PC-3 (cell line): ENCODE measurements at places on chromosomes 7 and 10.
A peak's percentile ranks its signal among the peaks of the same experiment; 100 is the strongest.

DNA sequence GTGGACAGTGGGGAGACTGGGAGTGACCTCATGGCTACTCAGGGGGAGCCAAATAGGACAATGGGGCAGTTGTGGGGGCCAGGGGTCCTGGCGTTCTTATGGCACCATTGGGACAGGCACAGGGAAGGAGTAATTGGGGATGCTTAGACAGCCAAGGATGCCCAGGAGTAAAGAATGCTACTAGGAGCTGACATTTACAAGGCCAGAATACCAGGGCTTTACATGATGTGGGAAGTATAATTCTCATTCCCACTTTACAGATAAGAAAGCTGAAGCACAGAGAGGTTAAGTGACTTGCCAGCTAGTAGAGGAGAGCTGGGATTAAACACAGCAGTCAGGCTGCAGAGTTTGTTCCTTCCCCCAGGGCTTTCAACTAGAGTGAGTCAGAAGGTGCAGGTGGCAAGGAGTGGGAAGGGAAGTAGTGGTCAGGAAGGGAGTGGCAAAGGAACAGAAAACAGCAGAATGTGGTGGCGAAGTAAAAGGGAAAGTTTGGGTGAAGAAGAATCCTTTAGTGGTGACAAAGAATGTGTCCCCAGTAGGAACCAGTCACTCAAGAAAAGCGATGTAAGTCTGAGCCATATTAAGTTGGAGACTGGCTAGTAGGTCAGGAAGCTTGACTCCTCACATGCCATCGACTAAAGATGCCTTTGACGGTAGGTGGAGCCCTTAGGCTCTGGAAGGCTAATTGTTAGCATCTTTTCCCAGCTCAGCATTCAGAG lies 32.8 kb downstream of the CPVL start:
- DNase-seq: peak; percentile 89

DNA sequence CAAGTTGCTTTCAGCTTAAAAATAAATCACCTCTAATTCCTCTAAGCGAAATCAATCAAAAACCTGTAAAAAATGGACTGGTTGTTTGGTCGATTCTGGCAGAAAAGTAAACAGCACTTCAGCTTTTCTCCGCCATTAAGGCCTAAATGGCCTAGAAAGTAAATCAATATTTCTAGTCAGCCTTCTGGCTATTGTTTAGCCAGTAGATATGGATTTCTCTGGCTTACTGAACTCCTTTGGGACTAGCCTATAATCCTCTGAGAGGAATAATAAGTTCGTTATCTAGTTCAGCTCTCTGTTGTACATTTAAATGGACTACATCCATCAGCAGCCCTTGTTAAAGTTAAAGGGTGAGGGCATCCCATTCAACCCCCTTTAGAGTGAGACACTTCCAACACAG lies 400.1 kb upstream of the ETV1 start:
- no peak for DNase-seq

- no peak for DNase-seq
Measured at GRCh38 chr7:45543473-45543872, 30.7 kb upstream of the ADCY1 start.

GRCh38 chr7:137449016-137449415 lies 105.5 kb upstream of the PTN start:
- no peak for DNase-seq

GRCh38 chr7:149011491-149011890 lies 16.8 kb downstream of the PDIA4 start:
- no peak for DNase-seq

GRCh38 chr7:134676743-134677142 lies 30.1 kb downstream of the BPGM start:
- no peak for DNase-seq

DNA sequence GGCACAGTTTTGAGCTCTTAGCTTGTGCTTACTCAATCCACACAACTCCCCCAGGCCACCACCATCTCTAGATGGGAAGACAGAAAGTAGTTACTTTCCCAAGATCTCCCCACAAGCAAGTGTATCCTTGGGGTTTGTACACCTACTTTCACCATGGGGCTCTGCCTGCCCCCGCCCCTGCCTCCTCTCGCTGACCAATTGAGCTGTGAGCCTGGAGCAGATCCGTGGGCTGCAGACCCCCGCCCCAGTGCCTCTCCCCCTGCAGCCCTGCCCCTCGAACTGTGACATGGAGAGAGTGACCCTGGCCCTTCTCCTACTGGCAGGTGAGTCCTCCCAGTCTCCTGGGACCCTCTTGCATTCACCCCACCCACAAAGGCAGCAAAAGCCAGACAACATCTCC lies 2.0 kb downstream of the FXYD4 start:
- DNase-seq: no peak

DNA sequence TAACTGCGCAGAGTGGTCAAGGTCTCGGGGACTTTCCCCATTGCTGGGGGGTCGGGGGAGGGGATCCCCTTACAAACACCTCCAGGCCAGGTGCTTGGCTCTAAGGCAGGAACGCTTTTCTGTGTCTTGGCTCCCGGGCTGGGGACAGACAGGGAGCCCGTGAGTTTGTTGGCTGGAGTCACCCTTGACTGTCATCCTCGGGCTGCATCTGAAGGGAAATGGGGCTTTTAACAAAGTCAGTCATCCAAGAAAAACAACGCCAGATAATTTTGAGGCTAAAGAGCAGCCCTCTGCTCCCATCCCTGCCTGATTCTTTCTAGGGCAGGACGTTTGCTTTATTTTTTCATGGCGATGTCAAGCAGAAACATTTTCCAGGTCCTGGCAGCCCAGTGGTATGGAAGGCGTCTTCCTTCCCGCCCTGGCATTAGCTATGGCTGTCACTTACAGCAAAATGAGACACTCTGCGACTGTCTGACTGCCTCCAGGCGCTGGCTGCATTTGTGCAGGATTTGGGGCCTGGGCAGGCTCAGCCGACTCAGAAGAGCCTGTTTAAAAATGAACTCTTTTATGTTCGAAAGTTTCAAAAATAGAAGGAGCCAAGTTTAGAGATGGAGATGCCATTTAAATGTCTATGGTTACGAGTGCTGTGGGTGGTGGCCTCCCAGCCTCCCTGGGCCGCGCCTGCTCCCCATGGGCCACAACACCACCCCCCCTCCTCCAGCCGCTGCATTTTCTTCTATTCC lies 54.7 kb upstream of the TNS3 start:
- DNase-seq: no peak

GRCh38 chr7:135185471-135186260 lies 15.2 kb upstream of the CYREN start:
- DNase-seq: no peak

DNA sequence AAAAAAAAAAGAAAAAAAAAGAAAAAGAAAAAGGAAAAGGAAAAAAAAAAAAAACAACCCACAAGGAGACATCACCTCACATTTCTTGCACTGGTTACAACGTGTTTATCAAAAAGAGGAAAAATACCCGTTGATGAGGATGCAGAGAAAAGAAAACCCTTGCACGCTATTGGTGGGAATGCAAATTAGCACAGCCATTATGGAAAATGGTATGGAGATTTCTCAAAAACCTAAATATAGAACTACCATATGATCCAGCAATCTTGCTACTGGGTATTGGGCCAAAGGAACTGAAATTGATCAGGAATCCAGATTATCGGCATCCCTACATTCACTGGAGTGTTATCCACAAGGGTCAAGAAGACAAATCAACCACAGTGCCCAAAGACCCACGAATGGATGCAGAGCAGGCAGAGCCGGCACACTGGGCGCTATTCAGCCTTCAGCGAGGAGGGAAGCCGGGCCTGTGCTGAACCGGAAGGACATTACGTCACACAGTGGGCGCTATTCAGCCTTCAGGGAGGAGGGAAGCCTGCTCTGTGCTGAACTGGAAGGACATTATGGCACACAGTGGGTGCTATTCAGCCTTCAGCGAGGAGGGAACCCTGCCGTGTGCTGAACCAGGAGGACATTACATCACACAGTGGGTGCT lies 258.7 kb downstream of the ZMYND11 start:
- no peak for DNase-seq

DNA sequence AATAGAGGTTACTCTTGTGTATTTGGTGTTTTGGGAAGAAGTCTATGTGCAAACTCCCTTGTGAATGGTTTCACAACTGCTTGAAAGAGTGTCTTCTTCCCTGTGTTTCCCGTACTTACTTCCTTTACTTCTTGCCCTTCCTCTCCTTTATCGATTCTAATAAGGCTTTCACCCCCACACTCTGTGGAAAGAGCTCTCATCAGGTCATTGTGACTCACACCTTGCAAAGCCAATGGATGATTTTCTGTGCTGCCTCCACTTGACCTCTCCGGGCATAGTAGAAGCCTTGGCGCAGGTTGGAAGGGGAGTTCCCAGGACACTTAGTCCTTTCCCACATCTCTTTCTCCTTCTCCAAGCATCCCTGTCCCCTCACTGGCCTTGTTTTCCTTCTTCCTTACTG lies 6.2 kb upstream of the TSPAN15 start:
- DNase-seq: peak; percentile 38

- no peak for DNase-seq
Measured at GRCh38 chr10:8045726-8046494, 8.6 kb upstream of the GATA3 start.
